Activated CD4-positive, alpha-beta T cell treated with anti-CD3 and anti-CD28 coated beads, Interleukin-2, amount 10 ng/mL, durations not matched to agents 24 days and 14 days (primary cell): ENCODE measurements at places on chromosomes 3 and 15. TPM values are rescaled to one million over a fixed set of nuclear protein-coding genes. Genes with fewer than 3 reads are reported as not detected.

Gene NTRK3
- 0.37 and 1.6 TPM in 2 replicates for total RNA-seq

Gene INSYN1
- not detected in 2 replicates for total RNA-seq

Gene UBA3
- 95.3 and 103 TPM in 2 replicates for total RNA-seq

Gene FGD5
- 0.14 TPM in 1 of 2 replicates, not detected in the other for total RNA-seq

DNA sequence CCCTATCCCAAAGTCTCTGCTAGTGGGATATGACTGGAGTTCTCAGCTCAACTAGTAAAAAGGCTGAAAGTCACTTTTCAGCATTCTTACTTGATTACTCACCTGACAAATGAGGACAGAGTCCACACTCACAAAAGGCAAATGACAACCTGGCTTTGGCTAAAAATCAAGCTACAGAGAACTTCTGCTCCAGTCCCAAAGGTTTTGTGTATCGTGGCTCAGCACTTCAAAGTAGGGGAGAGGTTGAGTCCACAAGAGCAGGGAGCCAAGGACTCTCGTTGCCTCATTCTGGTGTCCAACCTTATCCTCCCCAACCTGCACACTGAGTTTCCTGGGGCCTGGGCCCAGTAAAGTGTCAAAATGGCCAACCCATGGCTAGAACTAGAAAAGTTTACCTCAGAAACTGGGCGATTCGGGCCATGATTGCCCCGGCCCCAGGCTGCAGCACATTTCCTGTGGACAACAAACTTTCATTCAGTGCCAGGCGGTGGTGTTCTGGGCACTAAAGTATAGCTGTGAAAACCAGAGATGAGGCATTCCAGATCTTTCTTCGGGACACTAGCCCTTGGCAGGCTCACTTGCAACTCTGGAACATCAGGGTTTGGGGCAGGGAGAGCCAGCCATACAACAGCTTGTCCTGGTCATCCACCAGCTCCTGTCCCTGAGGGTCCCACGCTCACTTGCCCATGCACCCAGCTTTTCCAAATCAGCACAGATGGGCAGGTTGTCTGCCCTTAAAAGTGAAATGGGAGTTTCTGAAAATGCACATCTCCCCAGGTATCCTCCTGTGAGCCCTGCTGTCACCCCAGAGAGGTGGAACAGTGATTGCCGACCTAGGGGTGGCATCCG, 3.1 kb downstream of the ACAA1 start:
- H3K4me3 ChIP-seq = no peak overlapping the region
- no peak for DNase-seq
- H3K4me1 ChIP-seq = peaks cover 43% of the 10 kb centered on the region
- H3K27ac ChIP-seq = no peak overlapping the region

DNA sequence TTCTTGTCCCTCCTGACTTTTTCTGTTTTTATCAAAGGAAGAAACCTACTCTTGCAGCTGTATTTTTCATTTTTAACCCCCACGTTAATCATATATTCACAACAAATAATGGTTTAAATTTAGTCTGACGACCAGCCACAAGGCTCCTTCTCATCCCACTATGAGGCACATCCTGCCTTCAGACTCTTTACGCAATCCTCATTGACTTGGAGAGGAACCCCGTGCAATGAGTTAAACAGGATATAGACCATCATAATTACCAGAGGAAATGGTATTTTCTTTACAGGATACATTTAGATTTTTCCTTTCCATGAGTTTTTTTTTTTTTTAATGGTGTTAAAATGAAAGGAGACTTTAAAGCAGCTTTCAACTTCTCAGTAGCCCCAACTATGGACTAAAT, 68.5 kb downstream of the WWTR1 start:
- no peak for DNase-seq
- H3K4me1 ChIP-seq = no peaks in the 10 kb centered on the region
- peaks cover 33% of the 10 kb centered on the region for H3K27me3 ChIP-seq

GRCh38 chr3:79937567-79937966, 169.8 kb upstream of the ROBO1 start:
- DNase-seq = no peak
- H3K27ac ChIP-seq = no peak overlapping the region
- no peak overlapping the region for H3K4me3 ChIP-seq
- H3K4me1 ChIP-seq = no peaks in the 10 kb centered on the region

DNA sequence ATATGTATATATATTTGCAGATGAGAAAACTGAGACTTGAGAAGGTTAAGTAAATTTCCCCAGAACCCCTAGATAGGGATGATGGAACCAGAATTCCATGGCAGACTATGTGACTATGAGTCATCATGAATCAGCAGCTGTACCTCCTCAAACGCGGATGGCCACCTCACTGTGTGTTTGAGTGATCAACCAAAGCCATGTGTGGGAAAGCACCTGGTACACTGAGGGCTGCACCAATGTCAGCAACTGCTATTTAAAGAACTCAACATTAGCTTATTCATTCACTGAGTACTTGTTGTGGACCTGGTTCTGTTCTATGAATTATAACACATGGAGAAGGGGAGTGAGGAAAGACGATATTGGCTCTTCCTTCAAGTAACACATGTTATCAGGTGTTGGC, 377.0 kb downstream of the GAP43 start:
- no peak overlapping the region for H3K27ac ChIP-seq
- H3K4me3 ChIP-seq = no peak overlapping the region

GRCh38 chr15:73688455-73688854, 4.3 kb downstream of the CD276 start:
- H3K27me3 ChIP-seq = peaks cover 46% of the 10 kb centered on the region
- H3K36me3 ChIP-seq = no peaks in the 10 kb centered on the region
- no peak for DNase-seq
- H3K27ac ChIP-seq = no peak overlapping the region

- H3K4me1 ChIP-seq = peaks cover 45% of the 10 kb centered on the region
- peak; percentile 79 for DNase-seq
- peak overlapping the region; percentile 41 for H3K4me3 ChIP-seq
- H3K36me3 ChIP-seq = peaks cover 4% of the 10 kb centered on the region
These were observed 30.3 kb upstream of the C15orf39 start for GRCh38 chr15:75171408-75171807.
